ENCODE measurements at places on chromosomes 11 and 22. TPM values are rescaled to one million over a fixed set of nuclear protein-coding genes. Genes with fewer than 3 reads are reported as not detected.

DNA sequence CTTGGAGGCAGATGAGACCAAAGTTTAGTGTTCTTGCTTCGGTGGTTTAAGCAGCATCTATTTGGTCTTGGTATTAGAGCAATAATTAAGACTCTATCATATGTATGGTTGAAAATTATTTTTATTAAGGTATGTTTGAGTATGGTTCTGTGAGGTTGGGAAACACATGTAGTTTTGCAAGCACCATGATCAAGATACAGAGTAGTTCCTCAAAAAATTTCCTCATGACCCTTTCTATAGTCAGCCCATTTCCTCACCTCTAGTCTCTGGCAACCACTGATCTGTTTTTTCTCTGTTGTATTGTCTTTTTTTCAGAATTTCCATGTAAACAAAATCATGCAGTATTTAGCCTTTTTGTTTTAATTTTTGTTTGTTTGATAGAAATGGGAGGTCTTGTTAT is 18.4 kb downstream of the MTMR3 start:
- no peaks in the 10 kb centered on the region for H3K27me3 ChIP-seq
- no peak for DNase-seq
- no peak overlapping the region for H3K27ac ChIP-seq
- H3K36me3 ChIP-seq: no peaks in the 10 kb centered on the region

DNA sequence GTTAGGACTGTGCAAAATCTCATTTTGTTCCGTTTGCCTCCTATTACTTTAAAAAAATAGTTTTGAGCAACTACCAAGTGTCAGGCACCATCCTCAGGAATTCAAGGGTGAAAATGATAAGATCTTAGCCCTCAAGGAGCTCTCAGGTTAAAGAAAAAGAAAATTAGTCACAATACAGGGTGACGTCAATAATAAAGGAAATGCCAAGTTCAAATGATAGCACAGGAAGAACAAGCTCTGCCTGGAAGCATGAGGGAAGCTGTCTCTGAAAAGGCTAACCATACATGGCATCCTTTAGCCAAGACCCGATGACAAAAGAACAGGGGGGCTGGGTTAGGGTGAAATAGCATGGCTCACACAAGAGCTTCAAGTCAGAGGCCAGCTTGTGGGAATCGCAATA is 11.1 kb upstream of the MPZL2 start:
- H3K27me3 ChIP-seq: no peaks in the 10 kb centered on the region
- no peaks in the 10 kb centered on the region for H3K36me3 ChIP-seq
- H3K4me1 ChIP-seq: no peaks in the 10 kb centered on the region
- H3K27ac ChIP-seq: no peak overlapping the region
- no peak for DNase-seq

DNA sequence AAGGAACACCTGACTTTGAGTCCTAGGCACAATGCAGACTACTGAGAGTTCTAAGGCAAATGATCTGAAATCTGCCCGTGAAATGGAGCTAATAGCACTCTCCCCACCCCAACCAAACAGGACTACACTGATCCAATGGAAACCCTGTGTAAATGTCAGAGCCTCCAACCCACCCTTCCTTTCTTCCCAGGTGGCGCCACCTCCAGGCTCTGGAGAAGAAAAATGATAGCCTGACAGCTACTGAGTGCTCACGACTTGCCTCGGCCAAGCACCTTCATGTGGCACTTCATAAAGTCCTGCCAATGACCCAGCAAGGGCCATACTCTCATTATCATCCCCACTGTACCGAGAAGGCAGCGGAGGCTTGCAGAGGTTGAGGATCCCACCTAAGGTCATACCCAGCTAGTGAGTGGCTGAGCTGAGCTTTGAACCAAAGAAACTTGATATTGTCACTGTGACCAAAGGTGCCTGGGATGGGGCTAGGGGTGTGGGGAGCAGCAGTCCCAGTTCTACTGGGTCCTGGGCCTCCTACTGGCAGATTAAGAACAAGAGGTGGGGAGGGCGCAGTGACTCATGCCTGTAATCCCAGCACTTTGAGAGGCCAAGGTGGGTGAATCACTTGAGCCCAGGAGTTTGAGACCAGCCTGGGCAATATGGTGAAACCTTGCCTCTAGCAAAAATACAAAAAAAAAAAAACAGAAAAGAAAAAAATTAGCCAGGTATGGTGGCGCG is 20.5 kb downstream of the TST start:
- no peaks in the 10 kb centered on the region for H3K27me3 ChIP-seq
- no peaks in the 10 kb centered on the region for H3K36me3 ChIP-seq
- H3K4me1 ChIP-seq: no peaks in the 10 kb centered on the region
- H3K27ac ChIP-seq: no peak overlapping the region

TREH gene
- total RNA-seq: 0.10 TPM

GRCh38 chr11:17954395-17955252 is 58.2 kb downstream of the SERGEF start:
- no peak for DNase-seq
- H3K4me1 ChIP-seq: peaks cover 4% of the 10 kb centered on the region
- H3K4me3 ChIP-seq: no peak overlapping the region

GRCh38 chr11:32002311-32002710 is 88.6 kb upstream of the RCN1 start:
- no peaks in the 10 kb centered on the region for H3K36me3 ChIP-seq
- no peak overlapping the region for H3K27ac ChIP-seq
- no peaks in the 10 kb centered on the region for H3K4me1 ChIP-seq
- H3K4me3 ChIP-seq: no peak overlapping the region

MYBPC3 gene
- total RNA-seq: 0.32 TPM

GRM5 gene
- not detected for total RNA-seq

DNA sequence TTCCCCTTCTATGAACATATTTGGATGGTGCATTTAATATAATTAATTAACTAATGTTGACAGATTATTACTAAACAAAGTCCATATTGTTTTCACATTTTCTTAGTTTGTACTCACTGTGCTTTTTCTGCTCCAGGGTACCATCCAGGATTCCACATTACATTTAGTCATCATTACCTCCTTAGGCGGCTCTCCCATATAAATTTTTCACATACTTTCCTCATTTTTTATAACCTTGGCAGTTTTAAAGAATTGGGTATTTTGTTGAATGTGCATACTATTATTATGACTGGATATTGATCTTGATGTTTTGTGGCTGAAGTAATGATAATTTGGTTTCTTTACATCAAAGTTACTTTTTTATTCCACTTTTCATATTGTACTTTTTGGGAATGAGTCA is 755.6 kb upstream of the ANO3 start:
- H3K36me3 ChIP-seq: no peaks in the 10 kb centered on the region
- DNase-seq: no peak
- H3K27ac ChIP-seq: no peak overlapping the region
- no peaks in the 10 kb centered on the region for H3K27me3 ChIP-seq

DNA sequence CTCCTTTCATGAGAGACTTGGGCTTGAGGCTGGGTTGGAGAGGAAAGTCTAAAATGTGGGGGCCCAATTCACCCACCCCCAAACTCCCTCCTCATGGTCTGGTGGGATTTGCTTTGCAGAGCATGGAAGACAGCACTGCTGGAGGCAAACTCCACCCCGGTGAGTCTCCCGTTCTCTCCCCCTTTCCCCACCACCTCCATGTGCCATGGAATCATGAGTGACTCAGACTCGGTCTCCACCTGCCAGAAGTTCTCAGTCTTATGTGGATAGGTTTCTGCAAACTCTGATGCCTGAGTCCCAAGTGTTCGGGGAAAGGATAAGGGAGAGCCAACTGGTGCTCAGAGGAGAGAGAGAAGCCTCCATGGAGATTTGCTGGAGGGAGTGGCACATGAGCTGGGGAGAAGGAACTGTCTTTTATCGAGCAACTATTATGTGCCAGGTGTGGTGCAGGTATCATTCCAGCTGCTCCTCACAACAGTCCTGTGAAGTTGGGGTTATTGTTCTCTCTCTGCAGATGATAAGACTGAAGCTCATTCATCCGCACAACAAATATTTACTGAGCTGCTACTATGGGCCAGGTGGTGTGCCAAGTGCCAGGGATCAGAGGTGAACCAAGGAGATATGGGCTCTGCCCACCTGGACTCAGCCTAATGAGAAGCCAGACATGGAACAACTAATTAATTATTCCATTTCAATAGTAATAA is 6.6 kb downstream of the PLEKHB1 start:
- H3K27ac ChIP-seq: no peak overlapping the region
- no peaks in the 10 kb centered on the region for H3K36me3 ChIP-seq
- no peaks in the 10 kb centered on the region for H3K27me3 ChIP-seq
- H3K4me3 ChIP-seq: no peak overlapping the region
- no peaks in the 10 kb centered on the region for H3K4me1 ChIP-seq
- DNase-seq: no peak

ANO5 gene
- total RNA-seq: 2.8 TPM

DNA sequence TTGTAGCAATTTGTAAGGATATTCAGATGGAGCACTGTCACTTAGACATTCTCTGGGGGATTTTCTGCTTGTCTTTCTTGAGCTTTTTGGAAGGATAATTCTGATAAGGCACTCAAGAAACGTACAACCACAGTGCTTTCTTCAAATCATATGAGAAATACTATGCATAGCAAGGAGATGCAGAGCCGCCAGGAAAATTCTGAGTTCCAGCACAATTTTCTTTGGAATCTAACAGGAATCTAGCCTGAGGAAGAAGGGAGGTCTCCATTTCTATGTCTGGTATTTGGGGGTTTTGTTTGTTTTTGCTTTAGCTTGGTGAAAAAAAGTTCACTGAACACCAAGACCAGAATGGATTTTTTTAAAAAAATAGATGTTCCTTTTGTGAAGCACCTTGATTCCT is 9.9 kb downstream of the PRSS23 start:
- no peaks in the 10 kb centered on the region for H3K36me3 ChIP-seq
- H3K4me3 ChIP-seq: no peak overlapping the region
- H3K4me1 ChIP-seq: no peaks in the 10 kb centered on the region

KRTAP5-7 gene
- total RNA-seq: 0.22 TPM

- no peak overlapping the region for H3K27ac ChIP-seq
- no peak overlapping the region for H3K4me3 ChIP-seq
- no peaks in the 10 kb centered on the region for H3K4me1 ChIP-seq
These were observed 29.8 kb upstream of the DRD2 start for GRCh38 chr11:113505046-113505445.

- no peak overlapping the region for H3K4me3 ChIP-seq
- DNase-seq: no peak
- no peak overlapping the region for H3K27ac ChIP-seq
- no peaks in the 10 kb centered on the region for H3K27me3 ChIP-seq
- H3K4me1 ChIP-seq: no peaks in the 10 kb centered on the region
These were observed 539.1 kb downstream of the FAM181B start for GRCh38 chr11:82194521-82194920.

DNA sequence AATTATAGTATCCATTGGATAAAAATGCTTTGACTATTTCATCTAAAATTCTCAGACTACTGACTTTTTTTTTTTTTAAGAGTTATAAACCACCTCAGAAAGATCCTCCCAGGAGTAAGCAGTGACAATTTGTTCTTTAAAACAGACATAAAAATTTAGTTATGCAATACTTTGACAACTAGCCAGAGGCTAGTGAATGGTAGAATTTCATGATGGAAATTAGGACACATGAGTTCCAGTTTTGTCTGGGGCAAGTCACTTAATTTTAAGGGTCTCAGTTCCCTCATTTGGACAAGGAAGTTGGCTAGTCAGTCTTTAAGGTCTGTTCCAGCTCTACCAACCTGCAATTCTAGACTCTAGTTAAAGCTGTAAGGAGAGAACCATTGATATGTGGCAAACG is 2.9 kb downstream of the IL18 start:
- H3K27ac ChIP-seq: no peak overlapping the region
- no peak for DNase-seq
- no peak overlapping the region for H3K4me3 ChIP-seq
- no peaks in the 10 kb centered on the region for H3K4me1 ChIP-seq
- H3K27me3 ChIP-seq: no peaks in the 10 kb centered on the region
- H3K36me3 ChIP-seq: no peaks in the 10 kb centered on the region

GRCh38 chr11:36929401-36929800 is 331.4 kb upstream of the RAG2 start:
- no peaks in the 10 kb centered on the region for H3K27me3 ChIP-seq
- H3K27ac ChIP-seq: no peak overlapping the region
- H3K4me1 ChIP-seq: no peaks in the 10 kb centered on the region
- DNase-seq: no peak
- no peak overlapping the region for H3K4me3 ChIP-seq

GRCh38 chr22:20001082-20001638 is 15.5 kb downstream of the ARVCF start:
- peaks cover 1% of the 10 kb centered on the region for H3K4me1 ChIP-seq
- H3K27ac ChIP-seq: no peak overlapping the region
- H3K36me3 ChIP-seq: no peaks in the 10 kb centered on the region
- no peaks in the 10 kb centered on the region for H3K27me3 ChIP-seq
- no peak for DNase-seq
- no peak overlapping the region for H3K4me3 ChIP-seq

- no peak overlapping the region for H3K27ac ChIP-seq
- H3K4me3 ChIP-seq: no peak overlapping the region
- H3K36me3 ChIP-seq: no peaks in the 10 kb centered on the region
These were observed 132.2 kb upstream of the CTSC start for GRCh38 chr11:88469561-88470225.

SMDT1 gene
- 287 TPM for total RNA-seq

DNA sequence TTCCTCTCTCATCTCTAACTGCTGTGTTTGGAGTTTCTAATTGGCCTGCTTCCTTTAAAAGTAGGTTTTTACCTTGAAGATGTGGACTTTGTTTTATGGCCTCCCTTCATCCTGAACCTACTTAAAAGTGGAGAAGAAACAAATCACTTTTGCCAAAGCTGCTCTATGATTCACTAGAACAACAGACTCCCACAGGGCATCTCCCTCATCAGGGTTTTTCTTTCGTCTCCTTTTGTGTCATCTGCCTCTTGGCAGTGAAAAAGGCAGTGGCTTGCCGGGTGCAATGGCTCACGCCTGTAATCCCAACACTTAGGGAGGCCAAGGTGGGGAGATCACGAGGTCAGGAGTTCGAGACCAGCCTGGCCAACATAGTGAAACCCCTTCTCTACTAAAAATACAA is 186.6 kb upstream of the MTNR1B start:
- no peak for DNase-seq
- H3K4me3 ChIP-seq: no peak overlapping the region
- H3K36me3 ChIP-seq: no peaks in the 10 kb centered on the region
- H3K27ac ChIP-seq: no peak overlapping the region
- H3K27me3 ChIP-seq: no peaks in the 10 kb centered on the region

SLC5A12 gene
- total RNA-seq: not detected

DNA sequence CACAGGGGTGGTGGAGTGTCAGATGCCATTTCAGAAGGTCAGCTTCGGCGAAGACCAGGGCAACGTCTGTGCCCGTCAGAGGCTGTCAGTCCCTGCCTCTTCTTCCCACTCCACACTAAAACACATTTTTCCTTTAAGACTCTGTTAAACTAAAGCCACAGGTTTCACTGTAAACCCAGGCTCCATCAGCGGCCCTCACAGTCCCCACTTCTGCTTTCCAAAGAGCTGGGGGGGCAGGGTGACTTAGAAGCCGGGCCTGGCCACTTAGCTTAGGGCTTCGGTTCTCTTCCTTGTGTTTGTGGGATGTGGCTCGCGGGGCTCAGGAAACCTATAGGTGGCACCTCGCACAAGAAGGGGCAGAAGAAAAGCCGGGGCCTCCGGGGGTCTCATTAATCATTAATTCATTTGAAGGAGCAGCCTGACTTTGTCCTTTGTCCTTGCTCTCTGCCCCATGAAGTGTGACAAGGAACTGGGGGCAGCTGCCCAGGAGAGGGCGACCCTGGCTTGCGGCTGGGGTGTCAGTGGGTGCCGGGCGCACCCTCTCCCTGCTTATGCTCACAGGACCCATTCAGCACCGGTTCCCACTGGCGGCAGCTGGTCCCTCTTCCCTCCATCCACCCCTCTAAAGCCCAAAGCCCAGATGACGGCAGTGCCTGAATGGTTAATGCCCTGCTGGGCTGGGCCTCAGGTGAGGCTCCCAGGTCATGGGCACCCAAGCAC is 4.1 kb downstream of the SLC25A45 start:
- no peaks in the 10 kb centered on the region for H3K36me3 ChIP-seq
- H3K27me3 ChIP-seq: no peaks in the 10 kb centered on the region
- H3K27ac ChIP-seq: no peak overlapping the region

PATZ1 gene
- total RNA-seq: 37.0 TPM

All from ovary (tissue), 10 donors.